CD4-positive, alpha-beta T cell treated with Interleukin-1 beta for 1 hour (primary cell): ENCODE measurements at places on chromosomes 1 and 21.

GRCh38 chr1:213371847-213372619, 321.0 kb downstream of the RPS6KC1 start:
- no peak for DNase-seq

DNA sequence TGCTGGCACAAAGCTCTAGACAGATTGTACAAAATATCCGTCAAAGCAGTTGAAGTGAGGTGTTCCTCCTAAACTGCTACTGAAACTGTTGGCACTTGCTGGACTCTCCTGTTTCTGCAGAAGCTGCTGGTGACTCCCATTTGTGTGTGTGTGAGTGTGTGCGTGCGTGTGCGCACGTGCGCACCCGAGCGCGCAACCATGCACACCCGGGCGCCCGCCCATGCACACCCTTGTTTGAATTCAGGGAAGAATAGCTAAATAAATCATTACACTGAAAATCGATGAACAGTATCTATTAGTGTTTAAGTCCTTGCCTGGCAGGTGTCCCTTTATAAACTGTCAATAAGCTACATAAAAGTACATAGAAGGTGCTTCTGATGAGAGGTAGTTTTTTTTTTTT, 156.4 kb upstream of the B3GALT2 start:
- no peak for DNase-seq

GRCh38 chr1:215128504-215128903, 46.0 kb downstream of the KCNK2 start:
- DNase-seq, result no peak

DNA sequence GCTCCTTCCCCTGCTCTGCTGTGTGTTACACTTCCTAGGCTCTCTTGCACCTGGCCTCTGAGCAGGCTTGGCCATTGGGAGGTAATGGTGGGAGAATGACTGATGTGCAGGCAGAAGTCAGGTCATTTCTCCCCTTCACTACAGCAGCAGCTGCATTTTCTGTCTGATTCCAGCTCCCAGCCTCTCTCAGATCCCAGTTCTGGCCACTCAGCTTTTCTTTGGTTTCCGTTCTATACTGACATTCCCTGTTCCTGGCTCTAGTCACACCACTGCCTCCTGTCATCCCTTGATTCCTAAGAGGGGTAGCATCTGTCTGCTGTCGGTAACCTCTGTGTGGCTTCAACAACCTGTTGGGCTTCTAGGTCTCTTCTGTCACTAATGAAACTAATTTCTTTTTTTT, 127.7 kb upstream of the HOOK1 start:
- no peak for DNase-seq

DNA sequence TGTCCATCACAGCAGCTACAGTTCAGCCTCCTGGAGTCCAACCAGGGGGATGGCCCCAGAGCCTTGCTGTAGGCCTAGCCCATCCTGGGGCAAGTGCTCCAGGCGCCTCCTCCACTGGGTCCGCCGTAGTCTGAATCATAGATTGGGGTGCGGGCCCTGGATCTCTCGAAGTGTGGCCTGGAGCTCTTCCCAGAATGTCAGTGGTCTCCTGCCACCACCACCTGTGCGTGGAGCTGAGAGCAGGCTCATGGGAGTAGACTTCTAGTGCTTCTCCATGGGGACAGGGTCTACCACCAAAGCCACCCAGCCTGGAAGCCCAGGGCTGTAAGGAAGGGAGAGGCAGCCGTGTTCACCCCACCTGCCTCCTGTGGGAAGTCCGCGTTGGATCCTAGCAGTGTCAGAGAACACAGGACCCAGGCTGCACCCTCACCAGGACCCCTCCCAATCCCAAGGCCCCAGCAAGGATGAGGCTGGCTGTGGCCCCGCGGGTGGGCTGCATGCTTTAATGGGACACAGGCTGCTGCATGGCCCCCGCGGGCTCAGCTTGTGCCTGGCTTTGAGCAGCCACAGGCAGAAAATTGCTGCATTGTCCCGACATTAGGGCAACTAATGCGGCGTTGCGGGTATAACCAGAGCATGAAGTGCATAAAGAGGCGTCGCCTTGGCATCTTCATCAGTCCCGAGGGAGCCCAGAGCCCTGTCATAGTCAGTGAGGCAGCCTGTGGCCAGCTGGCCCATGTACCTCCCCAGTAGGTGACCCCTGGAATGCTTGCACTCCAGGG, 735 bp upstream of the HES3 start:
- DNase-seq, result no peak

DNA sequence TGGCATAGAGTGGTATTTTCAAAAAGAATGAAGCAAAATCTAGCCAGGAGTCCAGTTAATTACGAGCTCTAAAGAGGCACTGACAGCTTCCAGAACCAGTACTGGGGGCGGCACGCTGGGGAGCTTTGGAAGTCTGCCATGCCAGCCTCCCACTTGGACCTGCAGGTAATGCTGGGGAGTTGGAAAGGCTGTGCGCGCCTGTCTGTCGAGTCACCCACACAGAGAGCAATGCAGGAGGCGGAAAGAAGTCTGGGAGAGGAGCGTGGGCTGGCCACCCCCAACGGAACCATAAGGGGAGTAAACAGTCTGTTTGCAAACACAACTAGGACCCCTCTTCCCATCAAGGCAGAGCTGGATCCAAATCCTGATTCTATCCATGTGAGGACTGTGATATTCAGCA, 84.5 kb downstream of the BEND5 start:
- no peak for DNase-seq

DNA sequence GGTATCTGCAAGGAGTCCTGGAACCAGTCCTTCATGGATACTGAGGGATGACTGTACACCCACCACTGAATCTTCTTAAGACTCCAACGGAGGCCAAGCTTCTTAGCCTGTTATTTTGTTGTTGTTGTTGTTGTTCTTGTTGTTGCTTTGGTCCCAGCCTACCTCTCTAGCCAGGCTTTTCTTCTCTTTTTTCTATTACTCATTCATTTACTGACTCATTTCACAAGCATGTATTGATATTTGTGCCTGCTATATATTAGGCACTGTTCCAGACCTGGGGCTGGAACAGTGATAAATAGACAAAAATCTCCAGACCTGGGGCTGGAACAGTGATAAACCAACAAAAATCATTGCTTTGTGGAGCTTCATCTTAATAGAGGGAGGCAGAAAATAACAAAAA, 20.4 kb downstream of the CENPF start:
- DNase-seq, result no peak

GRCh38 chr1:87956072-87956471, 627.4 kb downstream of the LMO4 start:
- no peak for DNase-seq

- DNase-seq, result no peak
Measured at GRCh38 chr1:162670928-162671663, 38.8 kb downstream of the DDR2 start.

GRCh38 chr1:77594366-77595112, 87.9 kb downstream of the ZZZ3 start:
- DNase-seq, result no peak

DNA sequence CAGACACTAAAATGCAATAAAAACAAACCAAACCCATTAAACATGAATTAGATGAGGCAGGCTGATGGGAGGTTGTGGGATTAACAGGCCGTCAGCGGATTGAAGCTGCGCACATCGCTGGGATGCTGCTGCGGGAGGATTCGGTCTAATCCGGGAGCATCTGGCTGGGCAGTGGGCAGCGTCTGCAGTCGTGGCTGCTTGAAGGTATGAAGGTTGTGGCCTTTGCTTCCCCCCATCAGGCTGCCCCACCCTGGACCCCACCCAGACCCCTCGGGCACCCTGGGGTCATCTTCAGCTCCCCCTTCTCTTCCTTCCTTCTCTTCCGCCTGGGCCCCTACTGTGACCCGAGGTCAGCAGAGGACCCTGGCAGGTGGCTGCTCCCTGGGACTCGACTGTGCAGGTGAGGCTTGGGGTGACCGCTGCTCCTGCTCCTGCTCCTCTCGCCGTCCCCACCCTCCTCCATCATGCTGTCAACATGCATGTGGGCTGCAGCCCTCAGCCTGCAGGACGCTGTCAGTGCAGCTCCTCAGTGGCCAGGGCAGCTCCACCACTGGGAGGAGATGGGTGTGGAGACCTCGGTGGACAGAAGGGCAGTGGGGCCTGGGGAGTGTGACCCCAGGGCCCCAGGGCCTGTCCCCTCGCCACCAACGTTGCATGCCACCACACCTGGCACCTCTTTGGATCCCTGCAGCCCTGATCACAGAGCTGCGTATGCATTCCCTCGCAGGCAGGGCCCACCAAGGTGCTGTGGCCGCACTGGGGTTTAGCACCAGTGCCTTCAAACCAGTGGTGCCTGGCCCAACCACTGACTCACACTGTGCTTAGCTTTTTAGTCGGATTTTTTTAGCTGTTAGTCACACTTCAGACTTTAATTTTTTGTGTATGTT, 112.2 kb upstream of the COL6A1 start:
- DNase-seq, result no peak

- DNase-seq, result no peak
Measured at GRCh38 chr21:37060296-37060695, 12.6 kb downstream of the PIGP start.

DNA sequence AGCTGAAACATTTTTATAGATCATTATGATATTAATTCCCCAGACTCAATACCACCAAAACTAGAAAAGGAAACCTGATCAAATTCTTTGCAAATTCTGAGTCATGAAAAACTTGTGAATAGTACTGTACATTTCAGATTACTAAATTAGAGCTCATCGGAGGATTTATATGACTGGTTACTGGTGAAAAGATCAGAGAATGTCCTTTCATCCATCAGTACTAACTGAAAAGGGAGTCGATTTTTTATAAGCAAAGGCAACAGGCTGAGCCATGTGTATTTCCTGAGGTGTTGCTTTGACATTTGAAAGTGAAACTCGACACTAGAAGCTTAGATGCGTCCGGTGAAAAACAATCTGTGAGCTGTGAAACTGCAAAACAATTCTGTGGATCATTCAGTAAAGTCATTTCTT, 155.7 kb downstream of the TNFSF18 start:
- peak; percentile 50 for DNase-seq

GRCh38 chr1:2314803-2315673, 76.3 kb downstream of the MORN1 start:
- DNase-seq, result peak; percentile 78

DNA sequence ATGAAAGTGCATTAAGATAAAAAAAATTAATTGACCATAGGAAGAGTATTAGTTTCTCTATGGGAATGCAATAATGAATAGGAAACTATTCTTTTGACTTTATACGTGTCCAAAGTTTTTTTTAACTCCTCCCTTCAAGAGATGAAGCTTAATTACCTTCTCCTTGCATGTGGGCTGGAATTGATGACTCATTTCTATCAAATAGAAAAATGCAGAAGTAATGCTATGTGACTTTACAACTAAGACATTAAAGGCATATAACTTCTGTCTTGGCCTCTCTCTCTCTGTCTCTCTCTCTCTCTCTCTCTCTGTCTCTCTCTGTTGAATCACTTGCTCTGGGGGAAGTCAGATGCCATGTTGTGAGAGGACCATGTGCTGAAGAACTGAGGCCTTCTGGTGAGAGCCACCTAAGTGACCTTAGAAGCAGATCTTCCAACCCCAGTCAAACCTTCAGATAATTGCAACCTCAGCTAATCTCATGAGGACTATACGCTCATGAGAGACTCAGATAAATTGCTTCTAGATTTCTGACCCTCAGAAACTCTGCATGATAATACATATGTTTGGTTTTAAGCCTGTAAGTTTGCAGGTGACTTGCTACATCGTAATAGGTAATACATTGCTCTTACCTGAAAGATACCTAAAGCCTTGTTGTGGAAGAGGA, 414.2 kb downstream of the KCNT2 start:
- DNase-seq, result no peak

DNA sequence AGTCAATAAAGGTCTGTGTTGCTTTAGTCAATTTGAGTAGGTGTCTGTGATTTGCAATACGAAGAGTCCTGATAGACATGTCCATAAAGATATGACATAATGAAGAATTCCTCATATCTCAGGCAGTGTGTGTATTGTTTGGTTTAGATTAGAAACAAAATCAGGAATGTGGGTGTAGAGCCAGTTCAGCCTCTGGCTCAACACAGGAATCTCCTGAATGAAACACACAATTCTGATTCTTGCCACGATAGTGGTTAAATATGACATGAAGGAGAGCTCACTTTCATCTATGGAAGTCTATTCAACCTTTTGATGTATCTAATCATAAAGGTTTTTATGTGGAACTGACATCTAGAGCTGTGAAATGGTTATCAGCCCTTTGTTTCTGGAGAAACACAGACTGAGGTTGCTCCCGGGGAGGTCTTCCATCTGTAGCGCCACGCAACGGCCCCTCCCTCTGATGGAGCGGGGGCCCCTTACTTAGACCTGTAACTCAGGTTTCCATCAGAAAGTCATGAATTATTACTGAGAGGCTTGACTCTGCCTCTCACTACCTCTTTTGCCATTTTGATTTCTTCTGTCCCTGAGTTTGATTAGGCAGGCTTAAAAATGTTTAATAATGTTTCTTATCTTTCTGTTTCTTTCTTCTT, 19.5 kb downstream of the TSPAN2 start:
- DNase-seq, result no peak

DNA sequence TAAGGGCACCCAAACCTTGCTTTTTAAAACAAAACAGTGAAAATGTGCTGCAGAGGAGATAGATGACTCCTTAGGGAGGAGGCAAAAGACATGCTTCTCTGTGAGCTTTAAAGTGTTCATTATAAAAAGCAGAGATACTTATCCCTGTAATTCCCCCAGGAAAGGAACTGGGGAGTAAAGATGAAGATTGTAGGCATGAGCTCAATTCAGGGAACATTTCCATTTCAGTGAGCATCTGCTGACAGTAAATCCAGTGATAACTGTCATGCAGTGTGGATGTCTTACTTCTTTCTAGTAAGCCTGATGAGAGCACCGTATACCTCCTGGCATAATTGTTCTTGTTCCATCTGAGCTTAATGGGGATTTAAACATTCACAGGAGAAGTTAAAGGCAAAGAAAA, 1296.5 kb downstream of the MRPL39 start:
- DNase-seq, result no peak

- peak; percentile 86 for DNase-seq
Measured at GRCh38 chr1:145977486-145978470, 13.3 kb downstream of the POLR3GL start.

DNA sequence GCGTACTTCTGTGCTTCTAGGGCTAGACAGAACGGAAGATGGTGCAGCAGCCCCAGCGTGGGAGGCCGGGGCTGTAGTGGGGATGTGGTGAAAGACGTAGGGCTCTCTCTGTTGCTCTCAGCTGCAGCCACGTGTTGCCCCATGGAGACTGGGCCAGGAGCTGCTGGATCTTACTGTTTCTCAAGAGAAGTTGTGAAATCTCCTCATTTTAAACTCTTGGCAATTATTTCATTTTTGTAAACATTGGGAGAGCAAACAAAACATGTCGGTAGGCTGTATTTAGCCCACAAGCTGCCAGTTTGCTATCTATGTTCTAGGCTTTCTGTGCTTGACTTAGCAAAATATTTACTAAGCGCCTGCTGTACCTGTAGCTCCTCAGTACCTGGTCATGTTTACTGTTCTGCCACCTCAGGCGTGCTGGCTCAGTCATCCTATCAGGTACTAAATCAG, 15.9 kb upstream of the ELOA start:
- DNase-seq, result no peak

DNA sequence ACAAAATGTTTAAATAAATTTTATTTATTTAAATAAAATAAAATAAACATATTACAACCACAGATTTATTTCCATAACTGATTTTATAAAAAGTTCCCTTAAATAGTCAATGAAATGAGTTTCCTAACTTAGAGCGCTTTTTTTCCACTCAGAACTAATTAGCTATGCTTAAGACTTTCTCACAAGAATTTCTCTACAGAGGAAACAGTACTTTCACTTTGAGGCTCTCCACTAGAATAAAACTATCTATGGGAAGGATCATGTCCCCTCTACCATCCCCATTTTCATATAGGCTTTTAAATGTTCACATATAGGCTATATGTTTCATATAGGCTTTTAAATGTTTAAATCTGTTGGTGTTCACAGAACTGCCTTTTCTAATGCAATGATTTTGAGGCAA, 40.0 kb upstream of the DPH5 start:
- no peak for DNase-seq

- DNase-seq, result peak; percentile 23
Measured at GRCh38 chr1:229127301-229127700, 143.6 kb upstream of the RAB4A start.
